ENCODE measurements at places on chromosomes 6 and 20.
A peak's percentile ranks its signal among the peaks of the same experiment; 100 is the strongest.

GRCh38 chr6:6905961-6906518 is 201.7 kb upstream of the RREB1 start:
- DNase-seq = no peak

DNA sequence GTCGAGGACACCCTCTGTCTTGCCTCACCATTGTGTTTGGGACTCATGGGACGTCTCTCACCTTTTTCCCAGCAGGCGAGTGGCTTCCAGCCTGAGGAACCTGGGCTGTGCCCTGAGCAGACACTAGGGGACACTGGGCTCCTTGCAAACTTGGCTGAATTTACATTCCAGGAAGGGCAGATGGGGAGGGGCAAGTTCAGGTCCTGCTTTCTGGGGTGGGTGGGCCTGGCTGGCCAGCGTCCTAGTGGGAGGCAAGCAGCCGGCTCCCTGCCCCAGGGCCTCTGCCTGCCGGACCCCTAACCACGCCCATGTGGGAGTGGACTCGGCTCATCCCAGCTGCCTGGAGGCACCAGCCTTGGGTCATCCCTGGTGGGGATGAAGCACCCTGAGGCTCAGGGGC is 48.2 kb upstream of the MLN start:
- DNase-seq = peak; percentile 26

DNA sequence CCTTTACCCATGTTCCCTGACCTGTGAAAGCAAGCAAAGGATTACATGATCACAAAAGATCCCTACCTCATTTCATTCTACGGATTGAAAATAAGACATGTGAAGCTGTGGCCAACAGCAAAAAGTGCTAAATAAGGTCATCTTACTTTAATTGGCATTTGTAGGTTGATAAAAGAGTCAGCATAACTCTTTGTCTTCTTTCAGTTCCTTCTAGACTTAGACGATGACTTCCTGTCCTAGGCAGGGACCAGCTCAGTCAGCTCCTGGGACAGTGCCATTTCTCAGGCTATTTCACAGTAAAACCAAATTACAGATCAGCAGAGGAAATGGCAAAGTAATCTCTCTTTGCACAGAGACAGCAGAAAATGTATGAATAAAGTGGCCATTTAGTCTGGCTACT is 480.7 kb downstream of the RFPL4B start:
- DNase-seq = peak; percentile 10

- no peak for DNase-seq
Measured at GRCh38 chr6:46985943-46986342, 56.2 kb downstream of the ADGRF1 start.

GRCh38 chr20:57473246-57474048 is 51.5 kb downstream of the CTCFL start:
- DNase-seq = no peak

DNA sequence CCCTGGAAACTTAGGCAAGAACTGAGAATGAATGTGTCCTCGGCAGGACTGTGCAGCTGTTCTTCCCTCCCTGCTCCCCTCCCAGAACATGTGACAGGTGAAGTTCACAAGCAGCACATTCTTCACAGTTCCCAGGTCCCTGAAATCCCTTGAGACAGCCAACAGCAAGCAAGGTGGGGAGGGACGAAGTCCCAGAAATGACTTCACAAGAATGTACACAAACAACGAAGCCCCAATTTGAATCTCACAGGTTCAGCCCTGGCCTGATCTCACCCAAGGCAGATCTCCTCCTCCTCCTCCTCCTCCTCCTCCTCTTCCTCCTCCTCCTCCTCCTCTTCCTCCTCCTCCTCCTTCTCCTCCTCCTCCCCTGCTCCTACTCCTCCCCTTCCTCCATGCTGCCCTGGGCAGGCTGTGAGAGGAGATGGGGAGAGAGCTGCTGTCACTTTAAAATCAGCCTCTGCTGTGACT is 32.4 kb downstream of the WRNIP1 start:
- no peak for DNase-seq

DNA sequence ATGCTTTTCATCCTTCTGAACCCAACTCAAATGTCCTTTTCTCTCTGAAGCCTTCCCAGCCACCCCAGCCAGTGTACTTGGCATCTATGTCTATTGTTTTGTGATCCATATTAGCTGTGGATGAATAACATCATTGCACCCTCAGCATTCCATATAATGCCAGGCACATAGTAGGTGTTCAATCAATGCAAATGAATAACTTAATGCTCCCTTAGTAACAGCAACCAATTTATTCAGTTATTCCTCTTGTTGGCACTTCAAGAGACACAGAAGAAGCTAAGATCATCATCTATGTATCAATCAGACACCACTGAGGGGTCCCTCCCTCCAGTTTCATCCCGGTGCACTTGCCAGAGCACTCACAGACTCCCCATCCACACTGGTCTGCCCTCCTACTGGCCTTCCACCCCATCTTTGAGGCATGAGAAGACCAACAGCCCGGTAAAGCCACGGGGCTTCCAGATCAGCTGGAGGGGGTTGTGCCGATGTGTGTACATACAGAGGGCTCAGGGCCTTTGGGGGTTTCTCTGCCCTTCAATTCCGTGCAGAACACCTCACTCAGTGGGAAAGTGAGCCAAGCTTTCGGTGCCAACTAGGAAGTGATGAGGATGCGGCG is 2.4 kb upstream of the TAF8 start:
- no peak for DNase-seq

- no peak for DNase-seq
Measured at GRCh38 chr20:37438464-37439222, 82.4 kb upstream of the NNAT start.

DNA sequence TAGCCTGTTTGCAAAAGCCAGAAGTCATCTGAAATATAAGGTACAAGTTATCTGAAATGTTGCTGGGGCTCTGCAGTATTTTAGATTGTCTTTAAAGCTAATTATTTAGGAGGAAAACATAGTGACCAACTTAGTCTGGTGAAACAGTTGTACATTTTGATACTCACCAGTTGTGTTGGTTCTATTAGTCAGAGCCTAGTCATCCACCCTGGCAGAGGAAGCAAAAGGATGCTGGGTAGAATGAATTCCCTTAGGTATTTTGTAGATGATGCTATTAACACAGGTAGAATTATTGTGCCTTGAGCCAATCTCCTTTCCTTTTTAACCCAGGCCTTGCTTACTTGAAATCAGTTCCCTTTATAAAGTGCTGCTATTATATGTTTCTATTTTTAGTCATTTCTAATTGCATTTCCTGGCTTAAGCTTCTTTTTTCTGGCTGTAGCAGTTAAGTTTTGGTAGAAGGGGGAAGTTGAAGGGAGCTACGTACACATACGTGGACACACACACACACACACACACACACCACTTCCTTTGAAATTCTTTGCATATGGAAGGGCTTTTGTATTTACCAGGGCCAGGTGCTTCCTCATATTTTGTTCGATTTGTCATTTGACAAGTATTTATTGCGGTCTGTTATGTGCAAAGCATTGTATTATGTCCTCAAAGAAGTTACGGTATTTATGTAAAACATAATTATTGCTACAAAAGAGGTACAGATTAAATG is 82.4 kb downstream of the RTN4IP1 start:
- no peak for DNase-seq

GRCh38 chr6:170130201-170130621 is 160.7 kb downstream of the DLL1 start:
- no peak for DNase-seq

DNA sequence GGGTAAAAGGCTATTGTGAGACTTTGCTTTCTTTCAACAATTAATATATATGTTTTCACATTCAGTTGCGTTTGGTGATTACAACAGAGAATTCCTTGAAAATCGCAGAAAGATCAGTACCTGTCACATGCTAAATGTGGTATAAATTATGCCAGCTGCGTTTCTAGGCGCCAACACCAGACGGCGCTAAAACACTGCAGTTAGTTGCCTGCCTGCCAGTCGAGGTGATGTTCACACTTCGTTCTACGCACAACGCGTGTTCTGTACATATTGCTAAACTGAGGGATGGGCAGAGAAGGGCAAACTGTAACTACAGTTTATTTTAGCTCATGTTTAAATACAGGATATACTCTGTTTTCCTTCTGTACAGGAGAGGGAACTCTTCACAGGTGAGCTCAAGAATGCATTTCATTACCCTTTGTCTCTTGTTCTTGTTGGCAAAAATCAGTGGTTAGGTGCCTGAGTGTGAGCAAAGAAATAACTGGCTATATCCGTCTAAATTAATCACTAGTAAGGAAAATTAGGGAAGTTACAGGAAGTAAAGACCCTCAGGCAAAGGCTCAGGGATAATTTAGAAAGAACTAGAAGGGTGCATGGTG is 100.1 kb upstream of the RGS17 start:
- peak; percentile 40 for DNase-seq

DNA sequence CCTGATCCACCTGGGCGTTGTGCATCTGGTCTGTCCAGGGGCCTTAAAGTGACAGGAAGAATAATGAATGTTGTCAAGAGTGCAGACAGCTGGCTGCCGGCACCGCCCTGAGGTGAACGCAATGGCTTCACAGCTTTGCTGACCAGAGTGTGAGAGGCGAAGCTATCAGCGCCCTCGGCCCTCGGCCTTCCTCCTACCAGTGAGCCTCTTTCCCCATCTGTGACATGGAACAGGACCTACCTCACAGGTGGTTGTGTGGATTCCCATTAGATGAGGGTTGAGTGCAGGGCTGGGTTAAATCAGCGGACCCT is 54.8 kb downstream of the CTCFL start:
- no peak for DNase-seq

DNA sequence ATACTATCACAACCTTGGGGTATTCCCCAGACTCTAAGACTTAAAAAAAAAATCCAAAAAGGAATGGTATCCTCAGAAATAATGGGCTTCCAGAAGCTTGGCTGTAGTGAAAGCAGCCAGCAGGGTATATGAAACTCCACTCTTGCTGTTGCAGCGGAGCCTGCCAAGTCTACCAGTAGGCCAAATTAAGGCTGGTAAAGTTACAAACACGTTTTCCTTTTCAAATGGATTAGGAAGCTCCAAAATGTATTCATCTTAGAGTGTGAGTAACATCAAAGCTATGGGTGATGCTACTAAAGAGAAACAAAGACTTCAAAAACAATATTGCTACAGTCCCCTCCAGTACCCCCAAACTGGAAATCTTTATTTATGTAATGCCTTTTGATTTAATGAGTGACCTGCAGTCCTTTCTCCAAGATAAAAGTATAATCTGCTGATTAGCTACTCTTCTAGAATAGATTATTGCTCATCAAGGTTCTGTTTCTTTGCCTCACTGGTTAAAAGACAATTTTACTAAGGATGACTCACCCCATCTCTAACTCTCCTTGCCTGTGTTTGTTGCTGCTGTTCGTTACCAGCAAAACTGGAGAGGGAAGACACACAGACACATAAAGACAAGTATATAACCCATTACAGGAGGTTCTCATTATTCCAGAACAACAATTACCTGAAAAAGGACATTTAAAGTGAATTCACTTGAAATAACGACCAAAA is 84.9 kb downstream of the BTBD9 start:
- DNase-seq = no peak

DNA sequence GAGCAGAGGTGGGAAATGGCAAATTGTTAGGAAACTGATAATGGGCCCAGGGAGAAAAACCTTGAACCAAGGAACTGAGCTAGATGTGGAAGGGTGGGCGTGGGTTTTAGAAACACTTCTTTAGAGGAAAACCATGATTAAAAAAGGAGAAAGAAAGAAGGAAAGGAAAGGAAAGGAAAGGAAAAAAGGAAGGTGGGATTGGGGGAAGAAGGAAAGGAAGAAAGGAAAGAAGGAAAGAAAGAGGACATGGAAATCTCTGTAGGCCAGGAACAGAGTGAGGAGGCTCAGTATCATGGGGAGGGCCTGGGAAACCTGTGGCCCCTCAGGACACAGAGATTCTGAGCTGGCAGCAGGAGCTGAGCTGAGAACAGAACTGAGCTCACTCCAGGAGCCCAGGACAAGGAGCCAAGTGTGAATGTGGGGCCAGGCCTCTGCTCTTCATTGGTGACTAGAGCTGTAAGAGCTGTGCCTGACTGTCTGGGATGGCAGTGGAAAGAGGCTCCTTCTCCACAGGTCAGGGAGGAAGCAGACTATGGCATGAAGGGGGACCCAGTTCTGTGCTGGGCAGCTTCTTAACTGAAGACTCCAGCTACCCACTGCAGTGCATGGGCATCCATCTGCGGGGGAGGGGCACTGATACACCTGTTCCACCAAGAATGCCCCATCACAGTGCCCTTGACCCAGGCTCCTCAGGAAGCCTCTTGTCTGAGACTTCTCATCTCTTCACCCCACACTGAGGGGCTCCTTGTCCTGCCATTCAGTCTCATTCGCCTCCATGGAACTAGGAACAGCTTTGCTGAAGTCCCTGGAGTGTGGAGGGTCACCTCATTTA is 116.1 kb upstream of the BACH2 start:
- no peak for DNase-seq

- DNase-seq = no peak
Measured at GRCh38 chr6:146961831-146962230, 242.4 kb upstream of the STXBP5 start.

DNA sequence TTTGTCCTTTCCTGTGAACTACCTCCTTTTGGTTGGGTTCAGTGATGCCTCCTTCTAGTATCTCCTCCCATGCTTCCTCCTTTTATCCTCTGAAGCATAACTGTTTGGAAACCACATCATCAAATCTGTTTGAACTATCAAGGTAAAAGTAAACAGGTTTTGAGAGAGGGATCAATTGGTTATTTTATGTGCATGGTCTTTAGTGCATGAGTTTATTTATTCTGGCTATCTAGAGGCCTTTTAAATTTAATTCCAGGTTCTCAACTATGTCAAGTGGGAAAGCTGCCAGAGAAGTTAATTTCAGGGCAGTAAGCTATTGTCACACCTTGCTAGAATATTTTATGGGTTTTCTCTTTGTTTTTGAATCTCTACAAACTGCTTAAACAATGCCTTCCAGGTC is 54.1 kb downstream of the WASF1 start:
- DNase-seq = no peak

GRCh38 chr6:139982195-139982594 is 607.7 kb upstream of the CITED2 start:
- DNase-seq = no peak

DNA sequence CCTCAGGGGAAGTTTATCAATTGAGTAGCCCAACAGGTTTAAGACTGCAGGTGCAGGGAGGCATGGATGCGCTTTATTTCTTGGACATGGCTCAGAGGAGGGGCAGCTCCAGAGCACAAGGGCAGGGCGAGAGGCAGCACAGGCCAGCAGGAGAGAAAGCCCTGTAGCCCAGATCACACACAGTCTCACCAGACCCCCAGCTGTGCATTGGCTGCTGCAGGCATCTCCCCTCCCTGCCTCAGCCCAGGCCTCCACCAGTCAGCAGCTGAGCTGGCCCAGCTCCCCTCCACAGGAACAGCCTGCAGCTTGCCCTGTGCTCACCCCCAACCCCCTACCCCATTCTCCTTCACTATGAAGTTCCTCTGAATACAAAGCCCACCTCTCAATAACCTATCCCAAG is 24.7 kb downstream of the MRPL14 start:
- no peak for DNase-seq

- no peak for DNase-seq
Measured at GRCh38 chr6:34723203-34723602, 26.6 kb upstream of the ILRUN start.
